Naive thymus-derived CD4-positive, alpha-beta T cell (primary cell): ENCODE measurements at places on chromosomes 12 and 14. TPM values are rescaled to one million over a fixed set of nuclear protein-coding genes. Genes with fewer than 3 reads are reported as not detected.

The LBHD2 gene
- not detected for total RNA-seq

The TOMM20L gene
- total RNA-seq: not detected

The TSPAN9 gene
- total RNA-seq: 1.5 TPM

The TAS2R7 gene
- not detected for total RNA-seq

The NELL2 gene
- 407 TPM for total RNA-seq

The RAPGEF3 gene
- total RNA-seq: 0.82 and 0.84 TPM in 2 replicates

The SLC7A7 gene
- total RNA-seq: 0.59 and 1.1 TPM in 2 replicates

The IKZF4 gene
- 3.6 TPM for total RNA-seq

The CELA1 gene
- 1.6 TPM for total RNA-seq

The PTPRB gene
- 0.16 TPM for total RNA-seq

The AKAP3 gene
- total RNA-seq: 2.5 TPM
